BJ (cell line): ENCODE measurements at places on chromosomes 7 and 10.

DNA sequence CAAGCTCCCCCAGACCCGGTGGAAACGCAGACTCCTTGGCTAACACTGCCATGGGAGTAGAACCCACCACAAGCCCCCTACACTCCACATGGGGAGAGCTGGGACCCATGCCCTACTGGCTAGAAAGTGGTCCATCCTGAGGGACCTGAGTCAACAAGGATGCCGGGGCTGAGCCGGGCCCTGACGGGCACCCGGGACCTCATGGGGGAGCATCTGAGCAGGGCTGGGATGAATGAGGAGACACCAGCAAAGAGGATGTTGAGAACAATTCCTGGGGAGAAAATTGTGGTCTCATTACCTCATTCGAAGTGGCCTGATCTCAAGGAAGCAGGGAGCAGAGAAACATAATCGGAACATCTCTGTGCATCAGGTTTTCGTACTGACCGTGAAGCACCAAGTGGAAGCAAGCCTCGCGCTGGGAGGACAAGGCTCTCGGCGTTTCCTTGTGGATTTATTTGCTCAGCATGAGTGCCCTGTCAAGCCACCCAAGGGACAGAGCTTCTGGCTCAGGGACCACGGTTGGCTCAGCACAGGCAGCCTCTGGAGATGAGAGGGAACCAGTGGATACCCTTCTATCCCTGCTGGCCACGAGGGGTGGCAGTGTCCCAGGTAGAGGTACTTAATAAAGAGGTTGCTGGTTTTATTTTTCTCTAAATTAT lies 132.2 kb upstream of the FAM20C start:
- no peak for DNase-seq

- no peak for DNase-seq
Measured at GRCh38 chr7:157630301-157630853, 293.6 kb downstream of the DNAJB6 start.

DNA sequence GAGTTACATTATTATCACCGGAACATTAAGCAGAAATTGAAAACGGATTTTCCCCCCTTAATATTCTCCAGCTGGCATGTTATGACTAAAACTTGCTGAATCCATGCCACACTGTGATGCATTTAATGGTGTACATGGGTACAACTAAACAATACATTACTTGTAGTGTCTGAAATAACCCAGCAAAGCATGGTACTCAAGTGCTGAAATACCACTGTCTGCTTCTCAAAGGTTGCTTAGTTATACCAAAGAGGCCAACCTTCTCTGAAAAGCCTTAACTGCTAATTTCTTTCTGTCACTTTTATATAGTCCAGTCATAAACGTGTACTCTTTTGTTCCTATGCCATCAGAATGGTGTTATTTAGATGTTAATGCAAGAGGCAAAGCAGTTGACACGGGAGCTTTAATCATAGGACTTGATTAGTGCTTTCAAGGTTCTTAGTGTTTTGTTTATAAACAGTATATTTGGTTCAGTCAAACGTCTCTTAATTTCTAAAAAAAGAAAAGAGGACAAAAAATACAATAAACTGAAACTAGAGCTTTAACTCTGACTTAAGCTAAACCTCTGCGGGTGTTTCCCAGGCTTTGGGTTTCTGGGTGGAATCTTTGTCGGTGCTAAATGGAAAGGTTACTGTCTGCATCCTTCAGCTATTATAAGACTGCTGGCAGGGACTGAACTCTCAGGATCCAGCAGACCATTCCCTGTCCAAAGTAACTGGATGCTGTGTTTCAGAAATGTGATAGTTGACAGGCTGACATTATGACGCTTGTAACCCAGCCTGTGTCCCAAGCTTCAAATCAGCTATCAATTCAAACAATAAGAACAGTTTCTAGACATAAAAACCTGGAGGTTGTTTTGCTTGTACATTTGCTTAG lies 202.6 kb downstream of the PPP1R3A start:
- no peak for DNase-seq

- DNase-seq = no peak
Measured at GRCh38 chr10:14008740-14009080, 322.0 kb downstream of the FRMD4A start.

GRCh38 chr10:132187430-132188138 lies 836 bp downstream of the DPYSL4 start:
- no peak for DNase-seq

DNA sequence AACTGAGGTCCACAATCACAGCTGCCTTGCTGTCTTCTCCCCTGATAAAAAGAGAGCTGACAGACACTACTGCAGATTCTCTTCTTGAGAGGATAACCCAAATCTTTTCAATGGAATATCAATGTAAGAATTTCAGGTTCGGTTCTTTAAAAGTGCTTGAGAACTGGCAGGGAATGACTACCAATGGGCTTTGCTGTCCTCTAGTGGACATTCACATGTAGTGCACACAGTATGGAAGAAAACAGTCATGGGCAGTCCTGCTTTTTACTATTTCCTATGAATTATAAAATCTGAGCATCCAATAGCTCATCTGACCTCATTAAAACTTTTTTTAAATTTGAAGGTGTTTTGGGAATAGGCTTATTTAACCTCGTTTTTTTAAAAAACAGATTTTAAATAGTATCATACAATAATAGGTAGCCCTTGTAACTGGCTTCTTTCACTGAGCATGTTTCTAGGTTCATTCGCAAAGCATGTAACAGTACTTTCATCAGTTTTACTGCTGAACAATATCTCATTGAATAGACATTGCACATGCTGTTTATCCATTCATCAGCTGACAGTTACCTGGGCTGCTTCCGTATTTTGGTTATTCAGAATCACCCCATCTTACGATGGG lies 18.3 kb downstream of the FZD9 start:
- DNase-seq = no peak

- no peak for DNase-seq
Measured at GRCh38 chr7:101589976-101590662, 39.0 kb downstream of the MYL10 start.
